Smooth muscle cell of bladder (primary cell): ENCODE measurements at places on chromosomes 3 and 15. TPM values are rescaled to one million over a fixed set of nuclear protein-coding genes. Genes with fewer than 3 reads are reported as not detected.

The PLEKHO2 gene
- total RNA-seq: 28.0 and 30.4 TPM in 2 replicates

The GATM gene
- 0.14 and 0.55 TPM in 2 replicates for total RNA-seq

The GABRB3 gene
- total RNA-seq: 0.71 and 1.6 TPM in 2 replicates

The SLC24A5 gene
- total RNA-seq: not detected in 2 replicates

The C15orf62 gene
- total RNA-seq: not detected in 2 replicates

The CYB561D2 gene
- total RNA-seq: 29.0 and 34.6 TPM in 2 replicates

The DHX30 gene
- total RNA-seq: 41.2 and 54.5 TPM in 2 replicates

The GP5 gene
- 0.09 and 0.14 TPM in 2 replicates for total RNA-seq

The THBS1 gene
- 1,557 and 2,356 TPM in 2 replicates for total RNA-seq

The SYNM gene
- total RNA-seq: 3.6 and 6.2 TPM in 2 replicates

The PPP1R14D gene
- not detected in 2 replicates for total RNA-seq

The CFAP91 gene
- 0.14 and 0.18 TPM in 2 replicates for total RNA-seq

The GOLGA6B gene
- 0.09 TPM in 1 of 2 replicates, not detected in the other for total RNA-seq

The RAD54L2 gene
- 11.5 and 13.5 TPM in 2 replicates for total RNA-seq

The LRRC31 gene
- not detected in 2 replicates for total RNA-seq

The AMIGO3 gene
- not detected in 2 replicates for total RNA-seq

The EFCC1 gene
- total RNA-seq: 4.8 TPM in 1 of 2 replicates, not detected in the other

The STRIT1 gene
- not detected in 2 replicates for total RNA-seq

The C3orf80 gene
- 3.0 and 8.0 TPM in 2 replicates for total RNA-seq

The TMC3 gene
- total RNA-seq: under 0.01 TPM in 1 of 2 replicates, not detected in the other

The DLL4 gene
- total RNA-seq: 0.46 and 0.85 TPM in 2 replicates

The TAGLN3 gene
- total RNA-seq: 0.71 and 0.74 TPM in 2 replicates

The CIP2A gene
- total RNA-seq: 4.1 and 4.2 TPM in 2 replicates

The PP2D1 gene
- total RNA-seq: not detected in 2 replicates

The GRK7 gene
- total RNA-seq: 0.09 TPM in 1 of 2 replicates, not detected in the other

The ERICH6 gene
- total RNA-seq: under 0.01 TPM in 1 of 2 replicates, not detected in the other

The CLDN16 gene
- under 0.01 TPM in 1 of 2 replicates, not detected in the other for total RNA-seq

The RAMAC gene
- total RNA-seq: 29.6 and 30.7 TPM in 2 replicates

The MAP6D1 gene
- 0.57 and 1.6 TPM in 2 replicates for total RNA-seq

The SPG21 gene
- 50.3 and 87.7 TPM in 2 replicates for total RNA-seq

The ASTE1 gene
- 4.6 and 6.5 TPM in 2 replicates for total RNA-seq

The PRTG gene
- total RNA-seq: 1.6 and 2.4 TPM in 2 replicates

The KNL1 gene
- total RNA-seq: 1.3 and 1.7 TPM in 2 replicates

The NANOGP8 gene
- total RNA-seq: 0.14 TPM in 1 of 2 replicates, not detected in the other

The TERB2 gene
- not detected in 2 replicates for total RNA-seq

The PROK2 gene
- not detected in 2 replicates for total RNA-seq

The C3orf85 gene
- not detected in 2 replicates for total RNA-seq

The MOBP gene
- total RNA-seq: 2.3 TPM in 1 of 2 replicates, not detected in the other

The NTRK3 gene
- total RNA-seq: 0.28 TPM in 2 replicates

The LIPH gene
- not detected in 2 replicates for total RNA-seq

The GTF2E1 gene
- 21.3 and 22.9 TPM in 2 replicates for total RNA-seq

The ITIH1 gene
- total RNA-seq: 0.14 and 0.18 TPM in 2 replicates
